ENCODE measurements at places on chromosomes 7 and 10.
A peak's percentile ranks its signal among the peaks of the same experiment; 100 is the strongest.

DNA sequence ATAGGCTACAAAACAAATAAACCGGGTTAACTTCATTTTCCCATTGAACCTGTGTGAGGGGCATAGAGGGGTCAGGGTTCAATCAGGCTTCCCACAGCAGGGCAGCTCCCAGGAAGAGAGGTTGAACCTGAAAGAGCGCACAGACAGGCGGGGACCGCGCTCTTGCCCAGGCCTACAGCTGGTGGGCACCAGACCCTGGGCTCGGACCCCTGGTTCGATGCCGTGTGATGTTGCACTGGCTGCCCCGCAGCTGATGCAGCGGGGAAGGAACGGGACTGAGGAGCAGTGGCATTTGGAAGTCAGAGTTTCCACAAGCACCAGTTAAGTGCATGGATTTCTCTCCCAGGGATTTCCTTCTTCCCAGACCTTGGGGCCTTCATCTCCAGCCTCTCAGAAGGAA is 72.6 kb upstream of the INSIG1 start:
- no peak for DNase-seq

DNA sequence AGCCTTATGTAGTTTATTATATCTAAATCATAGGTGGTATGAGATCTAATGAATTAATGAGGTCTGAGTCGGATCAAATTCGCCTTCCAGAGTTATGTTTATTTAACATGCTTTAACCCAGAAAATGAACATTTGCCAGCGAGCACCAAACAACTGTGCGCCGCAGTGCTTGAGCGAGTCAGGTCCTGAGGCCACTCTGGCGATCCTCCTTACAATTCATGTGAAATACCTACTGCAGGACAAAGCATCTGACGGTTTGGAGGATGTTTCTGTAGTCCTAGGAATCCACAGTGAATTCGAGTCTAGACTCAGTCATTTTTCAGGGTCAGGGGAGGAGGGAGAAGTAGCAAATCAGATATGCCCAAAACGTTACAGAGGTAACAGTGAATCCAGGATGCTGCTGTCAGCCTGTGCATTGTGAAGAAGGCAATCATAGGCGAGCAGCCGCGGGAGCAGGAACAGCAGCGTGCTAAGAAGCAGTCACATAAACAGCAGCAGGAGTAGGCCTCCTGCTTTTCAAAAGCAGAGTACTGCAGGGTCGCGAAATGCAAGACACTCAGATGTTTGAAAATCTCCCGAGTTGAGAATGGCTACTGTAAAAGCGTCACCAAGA is 120.2 kb downstream of the CACNB2 start:
- no peak for DNase-seq

DNA sequence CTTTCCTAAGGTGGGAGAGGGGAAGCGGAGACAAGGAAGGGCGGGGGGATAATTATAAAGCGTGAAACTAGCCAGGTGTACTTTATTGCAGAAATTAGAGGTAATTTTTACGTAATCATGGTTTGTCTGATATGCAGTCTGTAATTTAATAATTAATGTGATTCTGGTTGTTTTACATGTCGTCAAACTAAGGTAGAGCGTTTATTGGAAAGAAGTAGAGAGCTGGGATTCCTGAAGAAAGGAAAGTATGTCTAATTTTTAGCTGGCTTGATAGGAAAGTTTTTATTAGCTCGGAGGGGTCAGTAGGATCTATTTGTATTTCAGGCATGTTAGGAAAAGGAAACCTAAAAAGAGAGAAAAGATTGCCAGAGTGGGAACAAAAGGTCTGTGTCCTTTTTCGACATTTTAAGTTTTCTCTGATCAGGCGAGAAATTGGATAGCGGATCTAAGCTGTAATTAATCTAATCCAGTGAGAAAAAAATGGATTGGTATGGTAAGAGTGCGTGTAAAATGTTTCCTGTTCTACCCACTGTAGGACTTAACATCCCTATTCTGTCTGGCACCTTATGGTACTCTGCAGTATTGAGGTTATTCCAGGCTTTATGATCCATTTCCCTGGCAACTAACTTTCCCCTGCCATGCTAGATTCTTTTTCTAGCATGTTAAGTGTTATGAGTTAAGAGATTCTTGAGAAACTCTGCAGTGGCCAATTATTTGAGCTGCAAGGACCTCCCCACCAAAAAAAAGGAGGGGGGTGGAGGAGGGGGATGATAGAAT is 1.4 kb downstream of the CELF2 start:
- DNase-seq: no peak

GRCh38 chr7:101125989-101126650 is 784 bp upstream of the SERPINE1 start:
- no peak for DNase-seq

GRCh38 chr10:56583316-56583715 is 222.3 kb upstream of the ZWINT start:
- DNase-seq: no peak

GRCh38 chr7:101728128-101728527 is 89.3 kb upstream of the CUX1 start:
- no peak for DNase-seq

DNA sequence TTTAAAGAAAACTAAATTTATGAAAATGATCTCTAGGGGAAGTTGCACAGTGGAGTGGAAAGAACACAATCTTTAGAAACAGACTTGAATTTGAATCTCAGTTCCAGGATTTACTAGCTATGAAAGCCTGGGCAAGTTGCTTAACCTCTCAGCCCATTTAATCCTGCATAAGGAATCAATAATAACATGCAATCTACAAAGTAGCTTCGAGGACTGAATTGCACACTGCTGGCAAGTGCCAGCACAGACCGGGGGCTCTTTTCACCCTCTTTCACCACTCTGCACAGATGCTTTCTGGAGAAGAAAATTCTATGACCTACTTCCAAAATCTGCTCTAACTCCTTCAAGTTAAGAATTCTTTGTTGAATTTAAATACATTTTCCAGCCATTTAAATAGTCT is 63.4 kb upstream of the ANK3 start:
- no peak for DNase-seq

GRCh38 chr7:6443372-6443941 is 4.3 kb downstream of the DAGLB start:
- DNase-seq: no peak

DNA sequence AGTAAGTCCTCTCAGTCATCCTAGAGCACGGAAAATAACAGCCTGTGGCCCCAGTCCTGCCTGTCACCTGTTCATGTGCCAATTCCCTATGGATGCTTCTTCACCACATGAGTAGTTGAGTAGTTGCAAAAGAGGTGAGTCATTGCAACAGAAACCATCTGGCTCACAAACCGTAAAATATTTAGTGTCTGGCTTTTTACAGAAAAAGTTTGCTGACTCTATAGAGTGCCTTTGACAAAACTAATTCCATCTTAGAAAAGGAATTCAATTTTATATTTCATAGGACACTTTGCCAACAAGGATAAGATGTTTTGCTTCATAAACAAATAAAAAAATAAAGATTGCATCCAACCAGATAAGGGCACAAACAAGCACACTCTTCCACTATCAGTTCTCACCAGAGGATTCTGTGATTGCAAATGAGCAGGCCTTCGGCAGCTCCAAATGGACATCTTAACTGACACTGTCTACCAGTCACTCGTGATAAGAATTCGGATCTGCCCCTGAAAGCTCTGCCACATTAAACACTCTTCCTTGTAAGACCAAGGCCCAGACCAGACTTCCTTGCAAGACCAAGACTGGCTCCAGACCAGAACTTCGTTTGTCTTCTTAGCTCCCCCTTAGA is 242.7 kb upstream of the SEMA3C start:
- DNase-seq: no peak

- no peak for DNase-seq
Measured at GRCh38 chr7:41107938-41108448, 594.9 kb downstream of the INHBA start.

DNA sequence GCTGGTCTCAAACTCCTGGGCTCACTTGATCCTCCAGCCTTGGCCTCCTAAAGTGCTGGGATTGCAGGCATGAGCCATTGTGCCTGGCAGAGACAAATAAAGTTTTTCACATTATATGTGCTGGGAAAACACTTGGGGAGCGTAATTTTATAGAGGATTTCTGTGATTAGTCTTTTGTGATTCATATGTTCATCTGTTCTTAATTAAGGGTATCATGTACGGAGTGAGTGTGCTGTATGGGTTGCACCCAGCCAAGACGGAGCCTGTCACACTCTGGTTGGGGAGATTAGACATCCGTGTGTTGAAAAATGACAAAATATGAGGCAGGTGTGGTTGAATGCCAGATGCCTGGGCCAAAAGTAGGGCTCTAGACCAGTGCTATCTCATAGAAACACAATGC is 10.3 kb downstream of the ADRB1 start:
- no peak for DNase-seq

GRCh38 chr7:460374-461116 is 59.1 kb downstream of the PDGFA start:
- no peak for DNase-seq

GRCh38 chr7:1380231-1380815 is 78.9 kb downstream of the MICALL2 start:
- DNase-seq: no peak

- DNase-seq: no peak
Measured at GRCh38 chr7:32319012-32319382, 171.2 kb downstream of the LSM5 start.

DNA sequence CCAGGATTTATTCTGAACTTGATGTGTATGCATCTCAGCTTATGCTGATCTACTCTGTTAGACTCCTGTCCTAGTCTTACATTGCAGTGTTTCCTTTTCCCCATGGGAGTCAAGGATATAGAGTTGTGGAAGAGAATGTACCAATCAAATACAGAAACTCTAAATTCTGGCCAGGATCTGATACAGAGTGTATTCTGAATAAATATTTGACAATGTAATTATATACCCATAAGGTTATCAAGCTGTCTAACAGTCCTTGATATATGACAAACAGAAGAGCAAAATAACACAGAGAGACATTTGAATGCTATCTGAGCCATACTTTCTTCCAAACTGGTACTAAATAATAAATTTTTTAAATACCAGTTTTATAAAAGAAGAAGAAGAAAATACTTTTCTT is 116.8 kb downstream of the ETV1 start:
- no peak for DNase-seq

DNA sequence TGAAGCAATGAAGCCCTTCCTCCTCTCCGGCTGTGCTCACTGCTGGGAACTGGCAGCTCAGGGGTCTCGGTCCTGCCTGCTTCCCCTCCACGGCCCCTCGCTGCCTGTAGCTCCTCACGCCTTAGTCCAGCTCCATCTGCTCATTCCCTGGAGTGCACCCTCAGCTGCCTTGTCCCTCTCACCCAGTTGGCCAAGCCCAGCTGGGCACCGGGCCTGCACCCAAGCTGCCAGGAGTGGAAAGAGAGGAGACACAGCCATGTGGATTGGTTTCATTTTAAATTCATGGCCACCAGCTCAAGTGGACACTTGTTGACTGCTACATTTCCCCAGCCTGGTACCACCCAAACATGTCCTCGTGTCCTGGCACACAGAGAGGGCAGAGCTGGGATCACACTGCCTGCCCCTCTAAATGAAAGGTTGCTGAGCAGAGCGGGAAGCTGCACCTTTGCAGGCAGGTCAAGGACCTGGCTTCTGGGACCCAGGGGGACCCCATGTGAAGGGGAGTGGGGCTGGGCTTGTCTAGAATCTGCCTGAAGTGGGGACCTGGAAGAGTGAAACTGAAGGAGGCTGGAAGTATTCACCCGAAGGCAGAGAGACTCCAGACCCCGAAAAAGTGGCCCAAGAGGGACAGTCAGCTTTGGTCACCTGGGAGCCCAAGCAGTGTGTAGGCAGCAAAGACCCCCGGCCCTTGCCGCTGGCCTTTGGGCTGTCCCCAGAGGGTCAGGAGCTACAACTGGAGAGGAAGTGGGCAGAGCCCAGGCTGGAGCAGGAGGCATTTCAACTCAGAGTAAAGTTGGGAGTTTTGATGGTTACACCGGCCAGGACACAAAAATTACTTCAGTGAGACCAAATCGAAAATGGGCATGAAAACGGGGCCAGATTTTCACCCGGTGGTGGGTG is 15.0 kb upstream of the BNIP3 start:
- no peak for DNase-seq

GRCh38 chr7:17009007-17009719 is 127.4 kb upstream of the AGR3 start:
- DNase-seq: peak; percentile 48

- DNase-seq: peak; percentile 3
Measured at GRCh38 chr10:36880898-36881297, 244.5 kb upstream of the ANKRD30A start.

DNA sequence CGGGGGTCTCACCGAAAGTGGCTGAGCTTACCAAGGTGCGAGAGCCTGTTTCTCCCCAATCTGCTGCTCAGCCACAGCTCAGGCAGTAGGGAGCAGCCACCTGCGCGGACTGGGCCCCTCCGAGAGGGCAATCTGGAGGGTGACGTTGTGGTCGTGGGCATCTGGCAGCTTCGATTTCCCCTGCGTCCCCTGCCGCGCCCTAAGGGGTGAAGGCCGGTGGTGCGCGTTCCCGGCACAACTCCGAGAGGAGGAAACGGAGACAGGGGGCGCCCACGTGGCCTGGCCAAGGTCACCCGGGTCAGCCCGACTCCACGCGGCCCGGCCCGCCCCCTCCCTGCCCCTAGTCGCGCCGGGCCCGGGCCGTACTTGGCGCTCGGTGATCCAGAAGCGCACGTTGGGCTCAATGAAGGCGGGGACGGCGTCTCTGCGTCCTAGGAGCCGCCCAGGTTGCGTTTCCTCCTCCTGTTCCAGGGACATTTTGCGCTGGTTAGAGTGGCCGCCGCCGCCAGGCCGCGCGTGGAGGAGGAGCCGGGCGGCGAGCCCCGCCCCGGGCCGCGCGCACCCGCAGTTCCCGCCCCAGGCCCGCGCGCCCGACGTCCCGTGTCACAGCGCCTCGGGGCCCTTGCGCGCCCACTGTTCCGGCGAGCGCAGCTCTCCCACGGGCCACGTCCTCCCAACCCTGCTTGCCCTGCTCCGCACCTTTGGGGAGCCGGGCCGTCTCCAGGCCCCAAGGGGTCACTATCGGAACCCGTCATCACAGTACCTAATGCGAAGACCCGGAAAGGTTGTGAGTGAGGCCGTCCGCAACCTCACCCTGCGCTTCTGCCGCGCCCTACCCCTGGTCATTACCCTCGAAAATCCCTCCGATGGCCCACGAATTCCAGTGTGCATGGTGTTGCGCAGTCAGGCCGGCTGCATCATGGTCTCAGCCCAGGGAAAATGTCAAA is at the start of gene SFXN4:
TSS of gene SFXN4 (minus strand) at position 544 of the 947 bp plus-strand sequence. CDS start at position 477, 67 bp downstream.
- peak; percentile 63 for DNase-seq

DNA sequence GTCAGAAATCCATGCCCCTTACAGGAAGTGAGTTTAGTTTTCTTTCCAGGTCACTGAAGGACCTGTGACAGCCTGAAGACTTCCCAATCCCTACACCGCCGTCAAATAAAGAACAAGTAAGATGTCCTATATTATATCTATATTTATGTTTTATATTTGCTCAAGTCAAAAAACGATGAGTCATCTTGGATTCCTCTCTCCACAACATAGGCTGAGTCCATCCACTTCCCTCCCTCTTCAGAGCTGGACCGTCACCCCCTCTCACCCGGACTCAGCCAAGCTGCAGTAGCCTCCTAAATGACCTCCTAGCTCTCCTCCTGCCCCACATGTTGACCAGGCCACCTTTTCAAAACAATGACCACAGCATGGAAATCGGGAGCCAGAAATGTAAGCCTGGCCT is 53.5 kb downstream of the GLI3 start:
- DNase-seq: no peak

DNA sequence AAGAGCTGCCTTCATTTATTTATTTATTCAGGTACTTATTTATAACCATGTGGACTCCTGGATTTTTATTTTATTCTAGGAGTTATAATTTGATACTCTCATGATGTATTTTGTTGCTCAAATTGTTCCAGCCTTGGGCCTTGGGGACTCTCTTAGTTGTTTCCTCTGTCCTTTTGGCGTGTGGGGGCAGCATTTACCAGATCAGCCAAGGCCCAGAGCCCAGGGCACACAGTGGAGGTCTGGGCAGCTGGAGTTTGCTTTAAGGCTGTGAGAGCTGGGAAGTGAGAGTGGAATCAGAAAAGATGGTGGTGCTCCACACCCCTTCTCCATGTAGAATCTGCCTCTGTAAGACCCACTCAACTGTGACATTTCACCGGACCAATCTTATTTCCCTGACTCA is 398.9 kb downstream of the RPS24 start:
- no peak for DNase-seq

All from hematopoietic multipotent progenitor cell (in vitro differentiated cells).